ENCODE measurements at places on chromosomes 11 and 22.

GRCh38 chr11:45267652-45268299, 18.4 kb downstream of the SYT13 start:
- DNase-seq, result no peak

GRCh38 chr11:114179234-114179941, 116.8 kb upstream of the NNMT start:
- DNase-seq, result no peak

DNA sequence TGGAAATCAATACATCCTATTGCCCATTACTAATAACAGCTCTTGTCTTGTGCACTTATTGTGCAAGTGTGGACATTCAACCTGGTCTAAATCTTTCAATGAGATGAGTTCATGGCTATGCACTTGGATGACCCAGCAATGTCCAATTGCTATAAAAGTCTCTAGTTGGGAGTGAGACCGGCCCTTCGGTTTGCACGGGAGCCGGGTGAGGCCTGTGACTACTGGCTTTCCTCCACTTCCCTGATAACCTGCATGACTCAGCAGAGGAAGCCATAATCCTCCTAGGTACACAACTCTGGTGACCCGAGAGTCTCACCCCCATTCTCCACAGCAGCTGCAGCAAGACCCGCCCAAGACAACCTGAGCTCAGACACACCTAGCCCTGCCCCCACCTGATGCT, 135.9 kb upstream of the PAX6 start:
- no peak for DNase-seq

DNA sequence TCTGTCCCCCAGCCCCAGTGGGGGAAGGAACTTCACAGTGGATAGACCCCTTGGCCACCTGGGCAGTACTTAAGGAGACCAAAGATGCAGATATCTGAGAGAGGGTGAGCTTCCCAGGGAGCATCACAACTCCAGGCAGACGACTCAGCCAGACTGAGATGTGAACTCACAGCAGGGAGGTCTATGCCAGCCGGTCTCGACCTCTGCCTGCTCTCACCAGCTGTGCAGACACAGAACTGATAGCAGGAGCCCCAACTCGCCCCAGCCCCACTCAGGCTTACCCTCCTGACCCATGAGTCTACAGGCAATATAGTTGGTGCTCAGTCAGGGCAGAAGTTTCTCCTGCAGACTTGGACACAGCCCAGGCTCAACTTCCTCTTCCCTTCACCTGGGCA, 29.7 kb upstream of the ACCSL start:
- DNase-seq, result no peak
